Activated CD4-positive, alpha-beta T cell treated with anti-CD3 and anti-CD28 coated beads for 1 hour (primary cell): ENCODE measurements at places on chromosomes 2 and 18.

GRCh38 chr2:181465676-181466375 lies 8.6 kb downstream of the ITGA4 start:
- no peak for DNase-seq

DNA sequence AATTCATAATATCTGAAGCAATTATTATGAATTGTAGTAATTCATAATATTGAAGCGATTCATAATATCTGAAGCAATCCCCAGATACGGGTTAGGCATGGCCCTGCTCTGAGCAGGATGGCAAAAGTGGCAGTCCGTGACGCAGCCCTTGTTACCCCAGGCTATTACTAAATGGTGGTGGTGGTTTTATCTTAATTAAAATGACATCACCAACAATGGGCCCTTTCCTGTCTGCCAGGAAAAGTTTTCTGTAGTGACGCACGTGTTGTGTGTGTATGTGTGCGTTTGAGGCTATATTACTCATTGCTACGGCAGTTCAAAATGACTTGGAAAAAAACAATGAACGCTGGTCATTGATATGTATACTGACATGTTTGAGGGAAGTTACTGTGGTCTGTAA lies 10.6 kb upstream of the MOCOS start:
- no peak for DNase-seq

DNA sequence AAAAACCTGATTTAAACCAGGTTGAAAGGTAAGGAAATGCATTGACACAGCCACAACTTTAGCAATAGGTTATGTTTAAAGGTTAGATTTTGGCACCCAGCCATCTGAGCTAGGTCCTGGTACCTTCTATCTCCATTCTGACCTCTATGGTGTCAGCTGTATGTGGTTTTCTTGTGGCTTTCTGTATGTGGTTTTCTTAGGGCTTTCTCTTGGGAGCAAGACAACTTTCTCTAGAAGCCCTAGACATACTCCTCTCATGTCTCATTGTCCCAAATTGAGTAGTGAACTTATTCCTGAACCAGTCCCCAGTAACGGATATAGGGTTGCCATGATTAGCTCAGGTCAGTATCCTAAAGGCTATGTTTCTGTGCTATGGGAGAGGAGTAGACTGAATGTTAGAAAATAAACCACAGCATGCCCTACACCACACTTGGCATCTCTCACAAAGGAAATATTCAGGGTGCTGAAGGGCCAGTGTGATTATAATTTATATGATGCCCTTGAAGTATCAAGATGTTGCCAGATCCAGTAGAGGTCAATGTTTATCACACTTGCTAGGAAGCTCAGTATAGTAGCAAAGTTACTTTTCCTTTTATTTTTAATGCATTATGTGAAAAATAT lies 176.1 kb downstream of the CAPN13 start:
- no peak for DNase-seq

DNA sequence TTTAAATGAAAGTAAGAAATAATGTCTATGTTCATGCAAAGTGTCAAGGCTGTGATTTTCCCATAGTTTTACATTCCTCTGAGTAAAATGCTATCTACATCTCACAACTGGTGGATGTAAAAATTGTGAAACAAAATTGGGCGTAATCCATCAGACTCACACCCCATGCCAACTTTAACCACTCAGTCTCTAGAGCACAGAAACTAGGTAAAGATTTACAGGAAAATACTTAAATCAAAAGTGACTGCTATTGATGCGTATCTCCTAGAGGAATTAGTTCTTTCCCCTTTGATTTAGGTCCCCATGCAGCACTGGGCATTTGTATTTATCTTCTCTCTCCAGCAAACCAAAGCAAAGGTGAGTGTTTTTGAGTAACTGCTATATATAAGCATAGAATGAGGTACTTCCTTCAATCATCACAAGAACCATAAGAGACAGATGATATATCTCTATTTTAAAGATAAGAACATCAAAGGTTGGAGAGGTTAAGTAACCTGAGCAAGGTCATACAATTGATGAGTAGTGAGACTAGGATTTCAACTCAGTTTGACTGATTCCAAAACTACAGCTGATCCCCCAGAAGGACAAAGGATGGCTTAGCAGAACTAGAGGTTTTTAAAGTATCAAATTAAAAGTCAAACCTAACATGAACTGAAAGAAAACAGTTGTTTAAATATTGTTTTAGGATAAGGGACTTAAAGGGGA lies 594.0 kb upstream of the ACVR2A start:
- no peak for DNase-seq

DNA sequence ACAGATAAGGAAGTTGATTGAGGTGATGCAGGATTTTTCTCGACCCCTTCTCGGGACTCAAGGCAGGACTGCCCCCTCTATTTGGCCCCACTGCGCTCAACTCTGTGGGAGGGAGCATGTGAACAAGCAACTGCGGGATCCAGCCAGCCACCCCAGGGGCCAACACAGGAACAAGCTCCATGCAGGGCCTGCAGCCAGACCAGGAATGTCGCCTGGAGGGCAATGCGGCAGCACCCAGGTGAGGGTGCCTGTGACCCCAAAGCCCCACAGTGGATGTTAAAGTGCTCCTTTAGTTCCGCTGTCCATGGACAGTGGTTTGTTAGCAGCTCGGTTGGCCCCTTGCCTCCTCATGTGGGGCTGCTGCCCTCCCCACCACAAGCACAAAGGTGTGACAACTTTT lies 57.1 kb downstream of the HRH4 start:
- no peak for DNase-seq

DNA sequence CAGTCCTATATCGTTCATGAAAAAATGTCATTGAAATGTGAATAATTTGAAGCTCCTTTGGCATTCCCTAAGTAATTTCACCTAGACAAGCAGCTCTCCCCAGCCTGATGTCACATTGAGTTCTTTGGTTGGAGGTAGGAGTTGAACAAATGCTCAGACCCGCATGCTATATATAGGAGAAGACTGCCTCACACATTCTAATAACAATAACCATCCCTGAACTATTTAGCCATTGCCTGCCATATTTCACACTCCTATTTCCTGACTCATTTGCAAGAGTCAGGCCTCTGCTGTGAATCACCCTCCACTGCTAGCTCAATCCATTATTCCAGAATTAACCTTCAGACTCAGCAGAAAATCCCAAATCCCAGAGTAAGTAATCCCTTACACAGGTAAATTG lies 256.6 kb upstream of the ACVR2A start:
- DNase-seq: no peak

DNA sequence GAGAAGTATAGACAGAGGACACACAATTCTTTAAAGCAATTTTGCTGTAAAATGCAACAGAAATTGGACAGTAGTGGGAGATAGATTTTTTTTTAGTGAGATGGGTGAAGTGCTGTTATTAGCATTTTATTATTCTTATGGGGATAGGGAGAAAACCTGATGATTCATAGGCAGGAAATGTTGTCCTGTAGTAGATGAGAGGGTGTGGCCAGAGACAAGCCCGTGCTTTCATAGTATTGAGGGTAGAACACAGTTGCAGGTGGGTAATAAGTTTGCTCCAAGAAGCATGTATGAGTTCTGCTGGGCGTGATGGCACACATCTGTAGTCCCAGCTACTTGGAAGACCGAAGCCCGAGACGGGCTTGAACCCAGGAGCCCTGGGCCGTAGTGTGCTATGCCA lies 128.3 kb upstream of the ARHGAP28 start:
- DNase-seq: no peak

DNA sequence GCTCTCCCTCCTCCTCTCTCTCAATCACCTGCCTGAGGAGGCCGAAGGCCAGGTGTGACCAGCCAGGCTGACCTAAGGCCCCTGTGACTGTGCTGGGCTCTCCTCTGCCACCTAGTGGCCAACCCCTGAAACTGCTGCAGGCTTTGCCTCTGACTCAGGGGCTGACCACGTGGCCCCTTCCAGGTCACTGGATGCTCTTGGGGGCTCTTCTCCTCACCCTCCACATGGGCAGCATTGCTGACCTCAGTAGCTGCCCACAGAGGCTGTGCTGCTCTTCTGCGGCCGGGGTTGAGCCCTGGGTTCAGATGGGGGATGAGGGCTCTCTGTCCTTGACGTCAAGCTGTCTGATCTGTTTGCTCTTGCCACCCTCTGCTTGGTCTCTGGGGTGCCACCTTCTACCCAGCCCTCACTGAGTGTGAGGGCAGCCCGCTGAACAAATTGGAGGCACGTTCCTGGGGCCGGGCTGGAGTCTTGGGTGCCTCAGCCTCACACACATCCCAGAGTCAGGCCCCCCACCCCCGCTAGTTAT lies 122.7 kb downstream of the TWIST2 start:
- no peak for DNase-seq

DNA sequence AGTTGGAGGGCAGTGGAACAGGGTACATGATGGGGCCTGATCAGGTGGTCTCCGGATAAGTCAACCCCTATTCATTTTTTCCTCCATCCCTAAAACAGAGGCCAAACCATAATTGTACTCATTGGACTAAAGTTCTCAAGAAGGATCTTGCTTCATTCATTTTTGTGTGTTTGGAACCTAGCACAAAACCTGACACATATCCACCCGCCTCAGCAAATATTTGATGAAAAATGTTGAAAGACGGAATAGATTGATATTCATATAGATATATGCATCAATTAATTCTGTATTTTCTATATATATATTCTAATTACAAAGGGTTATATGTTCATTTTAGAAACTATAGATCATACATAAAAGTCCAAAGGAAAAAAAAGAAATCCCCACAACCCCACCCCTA lies 21.9 kb downstream of the SLC4A1AP start:
- DNase-seq: no peak

- no peak for DNase-seq
Observed at GRCh38 chr2:118014492-118014824, 588 bp upstream of the CCDC93 start.

GRCh38 chr18:79401494-79402208 lies 5.9 kb downstream of the NFATC1 start:
- DNase-seq: no peak

DNA sequence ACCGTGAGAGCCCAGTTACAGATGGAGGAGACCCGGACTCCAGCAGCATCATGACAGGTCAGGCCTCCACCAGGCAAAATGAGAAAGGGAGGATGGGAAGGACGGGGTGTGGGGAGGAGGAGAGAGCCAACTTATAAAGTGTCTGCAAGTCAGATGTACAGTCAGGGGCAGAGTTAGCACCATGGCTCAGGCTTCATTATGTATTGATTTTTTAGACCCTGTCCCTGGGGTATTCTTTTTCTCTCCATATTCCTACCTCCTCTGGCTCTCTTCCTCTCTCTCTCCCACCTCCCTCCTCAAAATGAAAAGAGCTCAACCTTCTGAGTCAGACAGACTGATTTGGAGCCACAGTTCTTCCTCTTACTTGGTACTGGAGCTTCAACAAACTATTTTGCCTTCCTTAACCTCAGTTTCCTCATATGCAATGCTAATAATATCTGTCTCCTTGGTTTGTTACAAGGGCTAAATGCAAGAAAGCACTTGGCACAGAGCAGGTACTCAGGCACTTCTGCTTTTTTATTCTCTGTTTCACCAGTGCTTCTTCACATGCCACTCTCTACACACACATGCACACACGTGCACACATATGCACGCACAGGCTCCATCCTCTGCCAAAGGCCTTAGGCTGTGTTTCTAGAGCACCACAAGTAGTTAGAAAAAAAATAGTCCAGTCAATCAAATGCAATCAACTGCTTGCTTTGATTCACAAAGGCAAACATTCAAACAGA lies 92.3 kb upstream of the PKDCC start:
- DNase-seq: no peak

GRCh38 chr2:70994009-70994698 lies 519 bp downstream of the TEX261 start:
- DNase-seq: no peak

DNA sequence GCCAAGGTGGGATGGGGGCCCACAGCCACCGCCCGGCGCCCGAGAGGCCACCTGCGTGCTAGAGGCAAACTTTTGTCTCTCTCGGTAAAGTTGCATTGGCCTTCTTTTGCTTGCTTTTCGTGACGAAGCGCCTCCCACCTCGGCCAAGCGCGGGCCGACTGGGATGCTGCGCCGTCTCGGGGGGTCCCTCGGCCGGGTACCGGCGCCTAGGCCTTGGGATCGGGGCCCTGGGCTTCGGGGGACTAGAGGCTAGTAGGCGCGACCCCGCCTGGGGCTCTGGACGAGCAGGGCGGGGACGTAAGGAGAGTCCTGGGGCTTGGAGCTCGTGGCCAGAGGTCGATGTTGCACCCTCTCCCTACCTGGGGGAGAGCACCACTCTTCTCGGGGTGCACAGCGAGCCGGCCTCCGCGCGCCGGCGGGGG lies 545 bp downstream of the GLI2 start:
- DNase-seq: no peak

- no peak for DNase-seq
Observed at GRCh38 chr18:11784674-11785304, 66.4 kb upstream of the CHMP1B start.

DNA sequence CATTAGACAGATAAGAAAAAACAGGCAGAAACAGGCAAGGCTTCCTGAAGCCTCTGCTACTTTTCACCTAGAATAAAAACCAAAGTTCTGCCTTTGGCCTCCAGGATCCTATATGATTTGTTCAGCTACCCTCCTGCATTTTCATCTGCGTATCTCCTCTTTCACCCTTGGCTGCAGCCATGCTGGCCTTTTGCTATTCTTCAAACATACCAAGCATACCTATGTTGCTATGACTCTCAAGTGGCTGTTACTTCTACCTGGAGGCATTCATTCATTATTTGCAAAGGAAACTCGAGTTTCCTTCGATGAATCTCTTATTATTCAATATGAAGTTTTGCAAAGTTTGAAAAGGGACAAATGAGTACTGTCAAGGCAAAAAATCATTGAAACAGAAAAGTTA lies 106.4 kb upstream of the HNMT start:
- no peak for DNase-seq

DNA sequence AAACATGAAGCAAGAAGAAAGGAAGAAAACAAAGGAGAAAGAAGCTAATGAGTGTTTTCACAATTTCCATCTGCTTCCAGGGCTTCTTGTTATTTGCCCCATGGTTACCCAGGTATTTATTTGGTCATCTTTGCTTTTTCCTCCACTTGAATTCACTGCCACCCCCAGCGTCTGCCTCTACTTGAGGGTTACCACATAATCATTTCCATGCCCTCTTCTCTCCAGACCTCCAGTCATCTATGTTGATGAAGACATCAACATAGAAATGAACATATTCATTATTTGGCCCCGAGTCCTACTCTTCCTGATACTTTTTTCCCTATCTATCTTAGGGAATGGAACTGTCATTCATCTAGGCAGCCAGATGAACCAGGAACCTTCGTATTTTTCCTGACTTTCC lies 133.6 kb upstream of the CAVIN2 start:
- no peak for DNase-seq

GRCh38 chr2:71586471-71586870 lies 133.1 kb downstream of the DYSF start:
- no peak for DNase-seq

DNA sequence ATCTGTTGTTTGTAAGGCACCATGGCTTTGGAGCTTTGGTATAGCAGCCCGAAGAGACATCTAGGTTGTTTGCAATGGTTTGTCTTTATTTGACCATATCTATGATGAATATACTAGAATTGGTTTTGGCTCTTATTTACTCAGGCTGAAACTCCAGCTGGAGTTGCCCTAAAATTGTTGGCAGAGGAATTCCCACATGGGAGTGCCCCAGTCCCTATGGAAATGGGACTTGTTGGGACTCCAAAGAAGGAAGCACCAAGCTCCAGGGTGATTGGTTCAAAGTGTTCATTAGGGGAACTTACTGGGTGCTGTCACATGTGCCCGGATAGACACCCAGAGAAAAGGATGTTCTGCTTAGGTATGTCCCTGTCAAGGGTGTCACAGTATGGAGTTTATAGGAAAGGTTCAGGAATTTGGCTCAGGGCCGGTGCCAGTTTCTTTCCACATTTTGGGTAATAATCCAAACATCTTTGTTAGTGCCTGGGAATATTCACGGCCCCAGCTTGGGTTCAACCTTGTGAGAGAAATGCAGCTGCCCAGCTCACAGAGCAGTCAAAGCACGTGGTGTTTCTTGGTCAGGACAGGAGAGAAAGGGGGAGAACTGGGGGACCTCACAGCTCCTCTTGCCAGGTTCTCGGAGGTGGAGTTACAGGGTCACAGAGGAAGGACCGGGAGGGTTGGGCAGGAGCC lies 123.5 kb upstream of the ZSWIM2 start:
- no peak for DNase-seq
